AG09319 (cell line): ENCODE measurements at places on chromosomes 6 and 20.
A peak's percentile ranks its signal among the peaks of the same experiment; 100 is the strongest.

DNA sequence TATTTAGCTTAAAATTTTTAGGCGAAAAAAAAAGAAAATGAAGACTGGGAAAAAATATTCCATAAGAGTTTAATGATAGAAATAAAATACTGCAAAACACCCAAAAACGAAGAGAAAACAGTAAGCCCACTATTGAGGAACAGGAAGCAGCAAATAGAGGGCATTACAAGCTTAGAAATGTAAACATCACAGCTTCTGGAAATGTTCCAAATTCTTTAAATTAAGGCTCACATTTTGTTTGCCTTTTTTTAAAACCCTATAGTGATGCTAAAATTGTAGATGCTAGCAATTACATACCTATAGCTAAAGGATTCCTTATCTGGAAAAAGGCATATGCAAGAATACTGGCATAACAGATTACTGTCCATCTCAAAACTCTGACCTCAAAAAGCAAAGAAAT lies 248.6 kb downstream of the KHDRBS2 start:
- no peak for DNase-seq

DNA sequence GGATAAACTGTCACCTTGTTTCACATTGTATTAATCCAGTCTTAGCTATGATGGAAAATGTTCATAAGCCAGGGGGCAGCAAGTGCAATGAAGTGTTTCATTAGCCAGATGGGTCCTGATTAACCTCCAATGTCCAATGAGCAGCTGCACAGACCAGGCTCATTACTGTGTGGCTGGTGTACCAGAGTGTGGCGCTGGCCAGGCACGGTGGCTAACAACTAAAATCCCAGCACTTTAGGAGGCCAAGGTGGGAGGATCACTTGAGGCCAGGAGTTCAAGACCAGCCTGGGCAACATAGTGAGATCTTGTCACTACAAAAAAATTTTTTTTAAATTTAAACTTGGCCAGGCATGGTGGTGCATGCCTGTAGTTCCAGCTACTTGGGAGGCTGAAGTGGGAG lies 201.7 kb upstream of the FOXQ1 start:
- DNase-seq, result no peak

- no peak for DNase-seq
Observed at GRCh38 chr6:6771964-6772363, 183.4 kb downstream of the LY86 start.

GRCh38 chr20:60152792-60153191 lies 194.6 kb downstream of the CDH26 start:
- no peak for DNase-seq

GRCh38 chr6:37696220-37696840 lies 1.4 kb downstream of the MDGA1 start:
- DNase-seq, result no peak

DNA sequence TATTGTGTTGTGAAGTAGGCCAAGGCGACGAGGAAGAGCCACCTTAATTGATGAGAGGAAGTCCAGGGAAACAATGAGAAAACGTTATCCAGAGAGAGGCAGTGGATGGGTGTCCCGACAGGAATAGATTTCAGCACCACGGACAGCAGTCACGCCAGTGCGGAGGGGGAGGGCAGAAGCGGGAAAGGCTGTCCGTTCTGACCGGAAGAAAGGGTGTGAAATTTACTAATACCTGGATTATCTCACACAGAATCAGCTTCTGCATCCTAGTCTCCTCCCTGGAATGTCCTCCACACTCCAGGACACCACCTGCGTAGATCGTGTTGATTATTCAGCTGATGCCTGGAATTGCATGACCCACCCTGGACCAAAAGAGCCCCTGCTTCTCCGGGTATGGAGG lies 7.4 kb upstream of the BPIFA3 start:
- DNase-seq, result peak; percentile 8

GRCh38 chr20:53282217-53282955 lies 310.2 kb downstream of the TSHZ2 start:
- no peak for DNase-seq

DNA sequence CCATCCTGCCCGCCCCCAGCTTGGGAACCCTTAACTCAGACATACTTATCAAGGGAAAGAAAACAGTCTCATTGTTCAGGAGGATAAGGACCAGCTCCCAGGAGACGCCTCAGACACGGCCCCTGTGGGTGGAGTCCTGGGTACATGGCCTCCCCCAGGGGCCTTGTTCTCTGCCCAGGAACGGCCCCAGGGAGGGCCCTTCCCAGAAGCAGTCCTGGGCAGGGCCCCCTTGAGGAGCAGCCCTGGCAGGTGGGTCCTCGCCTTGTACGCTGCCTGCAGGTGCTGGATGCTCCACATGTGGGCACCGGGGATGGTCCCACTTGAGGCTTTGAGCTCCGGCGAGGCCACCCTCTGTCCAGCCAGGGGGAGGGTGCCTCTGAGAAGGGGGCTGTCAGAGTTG lies 4.5 kb upstream of the GATA5 start:
- DNase-seq, result no peak

- DNase-seq, result no peak
Observed at GRCh38 chr6:117840541-117840983, 66.5 kb upstream of the SLC35F1 start.

DNA sequence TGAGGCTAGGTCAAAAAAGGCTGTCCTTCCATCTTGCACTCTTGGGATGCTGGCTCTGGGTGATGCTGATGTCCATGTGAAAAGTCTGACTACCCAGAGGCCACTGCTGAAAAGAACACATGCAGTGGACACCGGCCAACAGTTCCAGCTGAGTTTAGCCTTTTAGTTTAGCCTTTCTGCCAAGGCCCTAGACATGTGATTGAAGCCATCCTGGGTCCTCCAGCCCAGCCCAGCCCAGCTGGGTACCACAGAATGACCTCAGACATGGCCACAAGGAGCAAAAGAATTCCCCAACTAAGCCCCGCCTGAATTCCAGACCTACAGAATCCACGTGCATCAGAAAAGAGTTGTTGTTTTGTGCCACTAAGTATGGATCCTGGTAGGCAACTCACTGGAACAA lies 17.4 kb downstream of the PIGT start:
- peak; percentile 31 for DNase-seq

- no peak for DNase-seq
Observed at GRCh38 chr6:121302882-121303281, 31.4 kb downstream of the TBC1D32 start.

- DNase-seq, result no peak
Observed at GRCh38 chr6:18406955-18407749, 20.0 kb downstream of the RNF144B start.

DNA sequence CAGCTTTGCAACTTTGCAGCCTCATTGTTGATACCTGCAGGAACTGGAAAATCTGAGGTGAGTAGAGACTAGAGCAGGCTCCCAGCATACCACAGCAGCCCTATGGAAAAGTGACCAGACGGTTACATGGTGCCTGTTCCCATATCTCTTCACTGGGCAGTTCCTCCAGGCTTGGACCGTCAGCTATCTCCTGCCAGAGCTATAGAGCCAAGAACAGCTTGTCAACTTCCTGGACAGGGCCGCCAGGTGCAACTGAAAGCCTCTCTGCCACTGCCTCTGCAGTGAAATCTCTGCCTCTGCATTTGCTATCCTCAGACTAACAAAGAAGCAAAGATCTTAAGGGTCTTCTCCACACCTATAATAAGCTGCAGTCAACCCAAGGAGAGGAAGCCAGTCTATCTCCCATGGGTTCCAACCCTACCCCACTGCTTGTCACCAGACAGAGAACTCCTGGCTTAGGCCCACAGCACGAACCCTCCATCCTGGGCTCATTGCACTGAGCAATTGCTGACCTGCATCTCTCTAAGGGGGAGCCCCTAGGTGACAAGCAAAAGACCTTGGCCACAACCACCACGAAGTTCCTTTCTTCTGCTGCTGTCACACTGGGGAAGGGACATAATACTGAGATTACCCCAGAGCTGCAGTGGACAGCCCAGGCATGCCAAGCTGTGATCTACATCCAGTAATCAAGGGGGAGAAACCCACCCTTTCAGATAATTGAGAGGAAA lies 60.1 kb upstream of the KHDRBS2 start:
- DNase-seq, result no peak
